GM12864 (cell line): ENCODE measurements at places on chromosomes 12 and 14.

DNA sequence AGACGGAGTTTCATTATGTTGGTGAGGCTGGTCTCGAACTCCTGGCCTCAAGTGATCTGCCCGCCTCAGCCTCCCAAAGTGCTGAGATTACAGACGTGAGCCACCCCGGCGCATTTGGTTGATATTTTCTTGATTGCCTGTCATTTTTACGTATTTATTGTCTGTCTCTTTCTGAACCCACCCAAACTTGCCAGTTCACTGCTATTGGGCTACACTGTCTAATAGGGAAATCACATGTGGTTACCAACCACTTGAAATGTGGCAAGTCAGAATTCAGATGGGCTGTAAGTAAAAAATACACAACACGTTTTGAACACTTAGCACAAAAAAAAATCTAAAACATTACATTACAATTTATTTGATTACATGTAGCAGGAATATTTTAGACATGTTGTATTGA is 2.1 kb downstream of the WSB2 start:
- no peak for DNase-seq

DNA sequence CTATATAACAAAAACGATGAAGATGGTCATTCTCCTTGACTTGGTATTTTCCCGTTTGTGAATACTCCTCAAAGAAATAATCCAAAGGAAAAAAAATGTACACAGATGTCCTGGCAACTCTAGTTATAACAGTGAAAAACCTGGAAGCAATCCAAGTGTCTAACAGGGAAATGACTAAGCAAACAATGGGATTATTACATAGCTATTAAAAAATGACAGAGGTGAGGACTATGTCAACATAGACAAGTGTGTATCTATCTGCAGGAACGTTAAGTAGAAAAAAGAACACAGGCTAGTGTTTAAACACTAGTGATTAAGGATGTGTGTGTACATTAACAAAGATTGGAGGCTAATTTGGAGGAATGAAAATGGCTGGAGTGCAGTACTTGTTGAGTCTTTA is 5.9 kb upstream of the APOLD1 start:
- no peak for DNase-seq

DNA sequence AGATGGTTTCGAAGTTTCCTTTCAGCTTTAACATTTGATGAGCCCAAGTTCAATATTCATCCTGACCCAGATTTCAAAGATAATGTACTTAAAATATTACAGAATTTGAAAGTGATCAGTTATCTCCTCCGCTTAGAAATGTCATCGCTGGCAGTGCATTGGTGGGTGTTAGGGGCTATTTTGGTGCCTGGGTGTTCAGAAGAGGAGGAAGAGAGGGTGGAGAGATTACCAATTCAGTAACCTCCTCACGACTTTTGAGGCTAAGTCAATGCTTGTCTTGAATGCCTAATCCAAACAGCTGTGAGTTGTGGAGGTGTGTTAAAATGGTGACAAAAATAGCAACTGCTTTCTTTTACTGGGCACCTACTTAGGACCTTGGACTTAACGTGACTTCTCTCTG is 13.8 kb upstream of the DGLUCY start:
- DNase-seq: no peak

DNA sequence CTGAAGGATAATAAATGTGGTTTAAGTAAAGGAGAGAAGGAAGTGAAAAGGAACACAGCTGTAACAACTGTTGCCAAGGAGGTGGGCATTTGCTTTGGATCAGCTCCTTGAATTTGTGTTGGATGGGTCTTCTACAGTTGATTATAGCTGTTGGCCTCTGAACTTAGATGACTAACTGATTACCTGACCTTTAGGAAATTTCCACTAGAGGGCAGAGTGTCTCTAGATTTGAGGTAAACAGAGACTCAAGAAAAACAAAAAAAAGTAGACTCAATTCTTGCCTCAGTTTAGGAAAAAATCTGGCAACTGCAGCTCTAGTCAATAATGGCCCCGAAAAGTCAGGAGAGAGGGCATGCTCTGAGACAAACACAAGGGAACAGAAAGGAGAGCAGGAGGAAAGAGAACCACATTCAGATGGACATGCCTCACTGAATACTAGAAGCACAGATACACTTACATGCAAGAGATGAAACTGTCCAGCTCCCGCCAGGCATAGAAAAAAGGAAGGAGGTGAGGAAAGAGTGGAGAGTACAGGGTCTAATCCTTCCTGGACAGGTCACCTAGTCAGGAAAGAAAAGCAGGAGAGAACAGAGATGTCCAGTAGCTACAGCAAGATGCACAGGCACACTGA is 20.6 kb downstream of the COX14 start:
- DNase-seq: no peak

GRCh38 chr14:44803239-44803905 is 158.4 kb downstream of the KLHL28 start:
- no peak for DNase-seq

DNA sequence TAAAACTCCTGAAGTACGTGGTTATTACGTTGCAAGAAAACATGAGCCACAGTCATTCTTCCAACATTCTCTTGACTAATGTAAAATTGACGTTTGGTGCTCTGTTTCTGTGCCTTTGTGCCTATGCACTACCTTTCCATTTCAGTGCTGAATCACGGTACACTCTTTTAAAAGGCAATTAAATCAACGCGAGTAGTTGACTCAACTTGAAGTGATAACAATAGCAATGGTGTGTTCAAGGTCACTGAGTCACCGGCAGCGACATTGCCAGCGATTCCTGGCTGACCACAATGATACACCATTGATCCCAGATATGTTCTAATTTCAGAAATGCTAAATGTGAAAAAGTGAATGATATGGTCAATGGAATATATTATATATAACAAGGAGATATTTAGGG is 17.8 kb downstream of the AK7 start:
- DNase-seq: no peak
